ENCODE measurements at places on chromosomes 7 and 10.

GRCh38 chr10:565146-565545, 124.3 kb downstream of the DIP2C start:
- no peak for DNase-seq

- DNase-seq, result no peak
These were observed 102.2 kb upstream of the GPR26 start for GRCh38 chr10:123563994-123564393.

DNA sequence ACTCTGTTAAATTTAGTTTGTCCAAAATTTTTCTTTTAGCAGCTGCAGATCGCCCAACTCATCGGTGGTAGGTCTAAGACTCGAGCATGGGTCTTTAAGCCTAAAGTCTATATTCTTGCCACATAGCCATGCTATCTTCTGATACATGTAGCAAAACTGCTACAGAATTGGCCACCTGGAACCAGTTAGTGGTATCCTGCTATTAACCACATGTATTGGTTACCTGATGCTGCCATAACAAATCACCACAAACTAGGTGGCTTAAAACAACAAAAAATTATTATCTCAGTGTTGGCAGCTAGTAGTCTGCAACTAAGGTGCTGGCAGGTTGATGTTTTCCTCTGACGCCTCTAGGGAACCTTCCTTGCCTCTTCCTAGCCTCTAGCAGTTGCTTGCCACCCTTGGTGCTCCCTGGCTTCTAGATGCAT, 96.7 kb upstream of the PIK3CG start:
- no peak for DNase-seq

DNA sequence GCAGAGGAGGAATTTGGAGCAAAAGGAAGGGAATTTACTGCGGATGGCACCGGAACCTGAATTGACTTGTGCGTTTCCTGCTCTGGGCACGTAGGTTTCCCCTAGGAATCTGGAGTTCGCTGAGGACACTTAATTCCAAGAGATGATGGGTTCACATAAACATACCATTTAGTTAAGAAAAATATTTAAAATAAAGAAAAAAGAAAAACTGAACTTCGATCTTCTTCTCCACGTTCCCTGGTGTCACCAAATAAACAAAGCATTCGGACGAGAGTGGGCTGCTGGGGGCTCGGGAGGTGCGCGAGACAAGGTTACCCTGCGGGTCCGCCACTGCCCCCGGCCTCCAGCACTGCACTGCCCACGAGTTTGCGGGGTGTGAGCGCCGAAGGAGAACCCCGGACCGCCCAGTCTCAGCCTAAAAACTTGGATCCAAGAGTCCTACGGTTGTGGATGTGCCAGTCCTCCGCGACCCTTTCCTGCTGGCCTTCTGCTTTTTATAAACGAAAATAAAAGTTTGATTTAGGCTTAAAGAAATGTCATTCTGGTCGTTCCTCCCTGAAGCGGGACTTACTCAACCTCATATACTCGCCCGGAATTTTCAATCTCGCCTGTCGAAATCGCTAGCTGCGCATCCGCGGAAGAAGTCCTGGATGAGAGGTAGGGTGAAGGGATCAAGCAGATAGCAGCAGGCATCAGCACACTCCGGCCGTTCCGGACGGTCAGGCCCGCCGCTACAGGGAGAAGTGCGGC, 30.3 kb downstream of the SKIDA1 start:
- DNase-seq, result peak; percentile 44

DNA sequence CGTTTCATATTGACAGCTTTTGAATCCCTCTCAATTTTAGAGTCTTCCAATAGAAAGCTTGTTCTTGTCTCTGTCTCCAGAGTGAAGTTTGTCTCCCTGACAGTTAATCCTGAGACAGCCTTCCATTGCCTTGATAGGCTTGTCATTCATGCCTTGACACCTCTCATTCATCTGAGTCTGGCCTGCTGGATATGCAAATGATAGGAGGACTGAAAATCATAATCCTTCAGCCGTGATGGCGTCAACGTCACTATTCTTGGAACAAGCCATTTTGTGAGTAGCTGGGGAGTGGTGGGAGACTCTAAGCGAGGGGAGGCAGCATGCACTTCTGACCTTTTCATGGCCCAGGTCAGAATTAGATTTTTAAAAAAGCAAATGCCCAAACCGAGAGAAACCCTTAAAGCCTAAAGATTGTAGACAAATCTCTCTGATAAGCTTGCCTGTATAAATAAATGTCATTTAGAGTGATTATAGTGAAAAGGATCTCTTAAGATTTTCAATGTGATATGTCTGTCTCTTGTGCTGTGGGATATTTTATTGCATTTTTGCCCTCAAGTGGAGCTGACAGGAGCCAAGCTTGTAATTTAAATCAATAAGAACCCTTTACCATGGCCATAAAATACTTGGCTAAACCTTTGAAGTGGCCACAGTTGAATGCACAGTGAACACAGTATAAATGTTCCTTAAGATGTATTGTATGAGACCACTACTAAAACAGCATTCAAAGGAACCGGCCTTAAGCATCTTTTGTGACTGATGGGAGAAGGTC, 148.8 kb downstream of the SNX10 start:
- no peak for DNase-seq

- DNase-seq, result no peak
These were observed 32.3 kb downstream of the SLC39A12 start for GRCh38 chr10:17984056-17984455.

DNA sequence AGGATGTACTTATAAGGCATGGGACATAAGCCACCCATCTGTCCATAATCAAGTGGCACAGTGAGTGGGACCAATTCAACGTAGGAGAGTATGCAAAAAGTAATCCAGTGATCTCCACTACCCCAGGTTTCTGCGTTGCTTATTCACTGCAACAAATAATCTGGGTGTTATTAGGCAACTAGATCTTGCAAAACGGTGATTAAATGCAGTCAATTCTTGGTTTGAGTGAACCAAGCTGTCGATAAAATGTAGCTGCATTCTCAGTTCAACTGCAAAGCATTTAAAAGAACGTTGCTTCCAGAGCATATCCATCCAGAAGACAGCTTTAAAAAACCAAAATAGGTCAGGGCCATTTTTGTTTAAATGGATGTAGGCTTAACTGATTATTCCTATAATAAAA, 5.0 kb downstream of the LSMEM1 start:
- no peak for DNase-seq

- no peak for DNase-seq
These were observed 9.2 kb downstream of the PCBD1 start for GRCh38 chr10:70879207-70879606.

GRCh38 chr7:6500691-6501090, 50.6 kb downstream of the GRID2IP start:
- DNase-seq, result no peak

GRCh38 chr10:20017961-20018360, 201.7 kb downstream of the PLXDC2 start:
- DNase-seq, result no peak

DNA sequence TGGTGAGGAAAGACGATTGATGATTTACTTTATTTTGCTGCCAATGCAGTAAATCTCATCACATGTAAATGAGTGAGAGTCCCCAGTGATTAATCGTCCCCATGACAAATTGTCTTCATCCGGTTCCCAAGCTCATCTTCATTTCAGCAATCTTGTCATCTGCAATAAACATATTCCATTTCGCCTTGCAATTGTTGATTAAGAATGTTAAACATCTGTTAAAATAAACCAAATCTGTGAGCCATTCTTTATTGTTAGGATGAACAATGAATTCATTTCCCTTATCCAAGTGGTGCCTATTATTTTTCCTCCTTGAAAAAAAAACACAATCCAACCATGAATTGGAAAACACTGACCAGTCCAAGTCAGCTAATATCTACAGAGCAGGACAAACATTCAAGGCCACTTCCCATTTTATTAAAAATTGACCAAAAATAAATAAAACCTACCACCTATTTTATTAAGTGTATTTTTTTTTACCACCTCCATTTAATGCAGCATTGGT, 36.5 kb downstream of the NPS start:
- DNase-seq, result no peak

DNA sequence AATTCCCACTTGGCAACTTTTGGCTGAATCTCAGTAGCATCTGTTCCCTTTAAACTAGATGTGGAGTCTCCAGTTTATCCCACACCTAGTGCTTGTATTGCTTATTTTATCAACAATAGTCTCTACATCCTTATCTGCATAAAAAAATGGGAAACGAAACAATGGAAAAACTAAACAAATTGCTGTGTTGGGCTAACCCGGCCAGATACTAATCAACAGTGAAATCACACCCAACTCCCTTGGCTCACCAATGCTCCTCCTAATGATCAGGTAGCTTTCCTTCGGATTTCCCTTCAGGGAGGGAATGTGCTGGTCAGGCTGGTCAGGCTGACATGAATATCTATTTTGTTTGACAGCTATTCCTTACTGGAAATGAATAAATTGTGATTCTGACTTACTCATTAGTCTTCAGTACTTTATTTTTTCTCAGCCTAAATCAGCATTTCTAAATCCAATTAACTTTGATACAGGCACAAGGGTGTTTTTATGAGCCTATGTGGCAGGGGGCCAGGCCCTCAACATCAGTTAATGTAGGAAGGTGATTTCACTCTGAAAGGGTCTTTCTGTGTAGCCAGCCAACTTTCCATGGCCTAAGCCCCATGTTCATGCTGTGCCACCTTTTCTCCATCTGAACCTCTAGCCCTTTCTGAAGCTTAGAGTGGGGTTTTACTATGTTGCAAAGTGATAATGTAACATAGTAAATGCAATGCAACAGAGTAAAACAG, 170.5 kb upstream of the NPSR1 start:
- DNase-seq, result no peak

GRCh38 chr10:111076191-111076681, 593 bp upstream of the ADRA2A start:
- DNase-seq, result peak; percentile 72

DNA sequence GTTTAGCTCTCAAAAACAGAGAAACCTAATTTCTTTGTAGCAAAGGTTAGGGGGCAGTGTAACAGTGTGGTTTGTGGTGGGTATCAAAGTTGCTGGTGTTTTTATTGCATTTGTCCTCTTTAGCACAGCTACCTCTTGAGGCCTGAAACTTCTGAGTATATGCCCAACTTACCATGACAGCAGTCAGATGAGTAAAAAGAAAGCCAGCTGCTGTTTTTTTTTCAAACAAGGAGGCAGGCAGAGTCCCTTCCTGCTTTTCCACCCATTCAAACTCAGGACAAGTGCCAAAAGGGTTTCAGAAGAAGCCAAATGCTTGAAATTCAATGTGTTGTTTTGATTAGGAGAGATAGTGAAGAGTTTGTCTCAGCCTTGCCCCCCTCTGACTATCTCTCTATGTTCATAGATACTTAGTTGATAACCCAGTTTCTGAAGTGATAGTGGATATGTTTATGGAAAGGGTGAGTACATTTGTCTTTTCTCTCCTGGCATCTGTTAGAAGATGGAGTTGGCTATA, 23.1 kb downstream of the GBF1 start:
- DNase-seq, result no peak

DNA sequence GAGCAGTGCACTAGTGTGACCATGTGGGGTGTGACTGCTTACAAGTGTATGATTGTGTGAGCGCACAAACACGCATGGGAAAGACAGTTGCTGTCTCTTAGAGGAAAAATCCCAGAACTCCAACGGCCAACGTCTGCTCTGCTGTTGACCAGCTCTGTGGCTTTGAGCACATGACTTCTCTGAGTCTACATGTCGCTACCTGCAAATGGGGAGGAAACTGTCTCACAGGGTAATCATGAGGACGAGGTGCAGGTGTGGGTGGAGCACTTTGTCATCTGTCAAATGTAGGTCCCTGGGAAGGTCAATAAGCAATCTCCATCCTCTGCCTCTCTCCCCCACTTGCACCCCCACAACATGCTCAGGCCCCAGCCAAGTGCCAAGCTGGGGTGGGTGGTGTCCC, 31.2 kb upstream of the TLX1 start:
- no peak for DNase-seq

- DNase-seq, result no peak
These were observed 112.2 kb downstream of the VIM start for GRCh38 chr10:17340144-17340829.

- peak; percentile 57 for DNase-seq
These were observed 1.4 kb upstream of the LCOR start for GRCh38 chr10:96830511-96831199.

Measured in right hindlimb (tissue), 1 donor.